ENCODE measurements at places on chromosomes 16 and 17. TPM values are rescaled to one million over a fixed set of nuclear protein-coding genes. Genes with fewer than 3 reads are reported as not detected.
A peak's percentile ranks its signal among the peaks of the same experiment; 100 is the strongest.

DNA sequence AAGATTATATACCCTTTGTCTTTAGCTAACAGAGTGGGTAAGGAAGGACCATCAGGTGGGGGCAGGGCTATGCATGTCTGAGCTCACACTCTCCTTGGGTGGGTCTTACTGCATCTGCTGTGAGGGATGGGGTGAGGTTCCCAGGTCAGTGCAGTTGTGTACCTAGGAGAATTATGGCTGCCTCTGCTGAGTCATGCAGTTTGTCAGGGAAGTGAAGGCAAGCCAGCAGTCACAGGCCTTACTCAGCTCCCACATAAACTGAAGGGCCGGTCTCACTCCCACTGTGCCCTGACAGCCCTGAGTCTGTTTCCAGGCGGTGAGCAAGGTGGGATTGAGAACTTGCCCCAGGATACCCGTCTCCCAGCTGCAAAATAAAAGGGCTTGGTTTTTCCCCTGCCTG, 328.6 kb downstream of the MAP2K6 start:
- no peak overlapping the region for H3K27ac ChIP-seq
- H3K36me3 ChIP-seq = no peaks in the 10 kb centered on the region
- no peak overlapping the region for H3K4me3 ChIP-seq
- no peak for DNase-seq

Gene KRTAP9-8
- not detected for polyA plus RNA-seq

Gene SOX9
- 0.42 TPM for polyA plus RNA-seq

DNA sequence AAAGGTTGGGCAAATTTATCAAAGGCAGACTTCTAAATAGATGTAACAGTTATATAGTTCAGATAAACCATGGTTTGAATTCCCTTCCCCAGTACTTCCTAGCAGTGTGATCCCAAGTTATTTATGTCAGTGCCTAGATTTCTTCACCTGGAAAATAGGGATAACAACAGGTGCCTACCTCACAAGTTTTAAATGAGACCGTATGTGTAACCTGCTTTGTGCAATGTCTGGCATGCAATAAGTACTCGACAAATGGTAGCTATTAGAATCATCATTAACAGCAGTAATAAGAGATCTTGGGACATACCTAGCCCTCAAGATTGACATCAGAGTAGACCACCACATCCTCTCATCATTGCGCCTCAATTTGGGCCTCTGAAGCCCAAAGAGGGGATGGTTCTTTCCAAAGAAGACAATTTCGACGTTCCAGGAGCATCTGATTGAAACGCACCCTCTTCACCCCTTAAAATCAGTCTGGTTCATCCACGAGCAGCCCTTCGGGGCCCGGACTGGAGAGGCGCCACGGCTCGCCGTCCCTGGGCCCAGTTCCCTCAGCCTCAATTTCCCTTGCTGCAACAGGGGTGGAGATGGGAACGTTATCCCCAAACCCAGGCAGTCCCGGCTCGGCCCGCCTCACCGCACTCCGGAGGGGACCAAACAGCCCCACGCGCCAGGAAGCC, 541 bp downstream of the ACACA start:
- H3K27me3 ChIP-seq = no peaks in the 10 kb centered on the region
- peaks cover 2% of the 10 kb centered on the region for H3K36me3 ChIP-seq
- peaks cover 7% of the 10 kb centered on the region for H3K4me1 ChIP-seq
- H3K4me3 ChIP-seq = peak overlapping the region; percentile 91
- H3K27ac ChIP-seq = peak overlapping the region; percentile 98

GRCh38 chr17:82019690-82020571, 2.7 kb downstream of the CENPX start:
- peaks cover 51% of the 10 kb centered on the region for H3K4me1 ChIP-seq
- no peak overlapping the region for H3K4me3 ChIP-seq
- H3K27me3 ChIP-seq = no peaks in the 10 kb centered on the region
- H3K27ac ChIP-seq = no peak overlapping the region
- H3K36me3 ChIP-seq = no peaks in the 10 kb centered on the region

GRCh38 chr17:75689441-75689873, 22.3 kb downstream of the SAP30BP start:
- no peak overlapping the region for H3K4me3 ChIP-seq
- H3K27ac ChIP-seq = no peak overlapping the region
- H3K27me3 ChIP-seq = no peaks in the 10 kb centered on the region

- H3K36me3 ChIP-seq = peaks cover 10% of the 10 kb centered on the region
- H3K4me3 ChIP-seq = no peak overlapping the region
- no peak overlapping the region for H3K27ac ChIP-seq
- H3K27me3 ChIP-seq = no peaks in the 10 kb centered on the region
- H3K4me1 ChIP-seq = no peaks in the 10 kb centered on the region
Measured at GRCh38 chr16:28964496-28964895, 10.1 kb upstream of the SPNS1 start.

Gene CIAPIN1
- polyA plus RNA-seq = 22.9 TPM

GRCh38 chr16:22023505-22023904, 15.6 kb downstream of the MOSMO start:
- no peaks in the 10 kb centered on the region for H3K36me3 ChIP-seq
- no peak overlapping the region for H3K4me3 ChIP-seq
- DNase-seq = no peak
- H3K4me1 ChIP-seq = no peaks in the 10 kb centered on the region
- H3K27me3 ChIP-seq = no peaks in the 10 kb centered on the region

Data from liver (tissue), 10 donors.